Activated CD4-positive, alpha-beta T cell treated with anti-CD3 and anti-CD28 coated beads for 36 hours (primary cell): ENCODE measurements at places on chromosomes 13 and 19.
A peak's percentile ranks its signal among the peaks of the same experiment; 100 is the strongest.

GRCh38 chr19:16125737-16126495 is 14.2 kb downstream of the RAB8A start:
- no peak for DNase-seq

- DNase-seq, result peak; percentile 76
Measured at GRCh38 chr13:91369441-91369831, 21.9 kb downstream of the MIR17HG start.

- DNase-seq, result peak; percentile 43
Measured at GRCh38 chr13:31930901-31931522, 100.6 kb upstream of the FRY start.

GRCh38 chr19:47419030-47419783 is at the start of gene MEIS3:
MEIS3 (minus strand) TSS chr19:47419527; CDS start chr19:47419081, 446 bp downstream.
- no peak for DNase-seq

- DNase-seq, result no peak
Measured at GRCh38 chr19:4548238-4548584, 8.4 kb upstream of the LRG1 start.

DNA sequence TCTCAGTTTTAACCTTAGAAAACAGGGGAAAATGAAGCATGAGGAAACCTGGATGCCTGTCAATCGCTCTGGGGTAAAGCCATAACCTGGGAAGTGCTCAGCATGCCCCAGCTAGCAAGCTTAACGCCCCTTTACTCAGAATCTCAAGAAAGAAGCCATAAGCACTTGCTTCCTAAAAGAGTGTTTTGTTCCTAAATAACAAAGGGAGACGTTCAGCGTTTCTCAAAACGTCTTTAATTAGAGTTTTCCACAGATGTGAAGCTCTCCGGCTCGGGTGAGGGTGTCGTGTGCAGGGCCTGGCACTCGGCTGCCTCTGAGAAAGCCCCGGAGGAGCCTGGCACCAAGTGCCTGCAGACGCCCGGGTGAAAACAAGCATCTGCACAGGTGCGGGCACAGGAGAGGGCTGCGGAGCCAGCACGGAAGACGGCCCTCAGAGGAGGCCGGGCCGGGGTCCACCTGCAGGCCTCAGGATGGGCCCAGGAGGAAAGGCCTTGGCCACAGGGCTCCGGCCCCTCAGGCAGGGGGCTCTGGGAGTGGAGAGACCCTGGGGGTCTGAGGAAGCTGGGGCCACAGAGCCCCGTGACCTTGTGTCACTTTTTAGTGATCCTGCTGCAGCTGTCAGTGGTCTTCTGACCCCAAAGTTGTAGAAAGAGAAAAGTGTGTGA is 6.2 kb downstream of the GAS6 start:
- no peak for DNase-seq

DNA sequence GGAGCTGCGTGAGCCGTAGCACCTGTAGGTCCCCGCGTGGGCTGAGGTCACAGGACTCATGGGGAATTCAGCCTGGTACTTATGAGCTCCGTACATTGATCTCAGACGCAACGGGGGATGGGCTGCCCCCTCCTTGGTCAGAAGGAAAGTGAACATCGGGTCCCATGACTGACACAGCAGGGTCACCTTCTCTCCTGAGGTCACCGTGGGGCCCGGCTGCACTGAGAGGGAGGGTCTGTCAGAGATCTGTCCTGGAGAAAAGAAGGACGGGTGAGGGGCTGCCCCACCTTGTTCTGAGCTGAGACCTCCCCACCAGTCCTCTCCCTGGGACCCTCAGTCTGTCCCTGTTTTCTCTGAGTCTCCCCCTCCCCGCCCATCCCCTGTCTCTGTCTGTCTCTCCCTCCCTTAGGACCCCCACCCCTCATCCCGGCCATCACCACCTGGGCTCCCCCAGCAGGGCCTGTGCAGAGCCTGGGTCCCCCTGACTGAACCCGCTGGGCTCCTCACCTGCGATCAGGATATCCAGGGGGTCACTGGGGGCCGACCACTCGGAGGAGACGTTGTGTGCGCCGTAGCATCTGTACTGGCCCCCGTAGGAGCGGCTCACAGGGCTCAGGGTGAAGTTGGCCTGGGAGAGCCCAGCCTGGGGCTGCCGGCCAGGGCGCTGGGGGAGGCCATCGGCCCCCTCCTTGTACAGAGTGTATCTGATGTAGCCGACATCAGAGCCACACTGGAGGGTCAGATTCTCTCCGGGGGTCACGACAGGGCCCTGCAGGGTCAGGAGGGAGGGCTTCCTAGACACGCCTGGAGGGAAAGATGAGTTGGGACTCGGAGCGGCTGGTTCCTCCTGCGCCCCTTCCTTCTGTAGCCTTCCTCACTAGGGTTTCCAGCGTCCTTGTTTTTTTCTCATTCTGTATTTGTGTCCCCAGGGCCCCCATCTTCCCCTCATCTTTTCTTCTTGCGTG is 1.8 kb downstream of the LILRA4 start:
- DNase-seq, result no peak
